ENCODE measurements at places on chromosomes 13 and 19.

DNA sequence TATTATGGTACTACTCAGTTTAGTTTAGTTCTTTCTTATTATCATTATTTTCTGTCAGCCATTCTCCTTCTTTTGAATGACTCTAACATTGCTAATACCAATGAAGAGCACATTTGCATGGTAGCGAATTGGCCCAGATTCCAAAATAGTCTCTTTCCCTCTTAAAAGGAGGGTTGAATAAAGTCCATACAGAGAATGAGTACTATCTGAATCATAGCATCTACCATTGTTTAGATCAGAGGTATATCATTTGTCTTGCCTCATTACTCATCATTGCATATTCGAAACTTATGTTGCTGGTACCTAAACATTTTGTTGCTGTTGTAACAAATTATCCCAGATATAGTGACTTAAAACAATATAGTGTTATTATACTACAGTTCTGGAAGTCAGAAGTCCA, 1235.3 kb upstream of the ATXN8OS start:
- no peak for DNase-seq
- H3K4me3 ChIP-seq, result no peak overlapping the region
- H3K4me1 ChIP-seq, result no peaks in the 10 kb centered on the region

- peaks cover 3% of the 10 kb centered on the region for H3K4me1 ChIP-seq
- DNase-seq, result peak; percentile 88
- peak within 1 kb of the TSS; percentile 79 for H3K4me3 ChIP-seq
- H3K27me3 ChIP-seq, result no peaks in the 10 kb centered on the region
- peak within 1 kb of the TSS; percentile 67 for H3K27ac ChIP-seq
Observed at GRCh38 chr19:47713046-47714021, at the start of gene EHD2. TSS of gene EHD2 (plus strand) at chr19:47713422. CDS start at chr19:47716613, 3,191 bp downstream.

- no peak for DNase-seq
- no peak overlapping the region for H3K4me3 ChIP-seq
- H3K36me3 ChIP-seq, result no peaks in the 10 kb centered on the region
- no peaks in the 10 kb centered on the region for H3K4me1 ChIP-seq
- no peak overlapping the region for H3K27ac ChIP-seq
Observed at GRCh38 chr13:67117010-67117550, 113.1 kb downstream of the PCDH9 start.

DNA sequence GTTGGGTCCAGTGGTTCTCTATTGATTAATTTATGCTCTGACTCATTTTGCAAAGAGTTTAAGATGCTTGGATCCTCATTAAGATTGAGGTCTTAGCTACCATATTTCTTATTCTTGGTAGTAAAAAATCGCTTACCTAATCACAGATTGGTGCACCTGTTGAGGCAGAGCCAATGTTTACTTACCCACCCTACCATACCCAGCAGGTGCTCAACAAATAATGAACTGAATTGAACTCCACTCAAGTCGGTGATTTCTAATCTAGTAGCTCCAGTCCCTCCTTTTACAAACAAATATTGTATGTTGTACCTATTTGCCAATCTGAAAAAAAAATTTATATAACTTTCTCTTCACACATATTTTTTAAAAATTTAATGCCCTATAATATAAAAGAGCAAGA, 361.0 kb downstream of the FGF14 start:
- H3K36me3 ChIP-seq, result no peaks in the 10 kb centered on the region
- H3K27ac ChIP-seq, result no peak overlapping the region
- peaks cover 18% of the 10 kb centered on the region for H3K4me1 ChIP-seq
- no peaks in the 10 kb centered on the region for H3K27me3 ChIP-seq
- DNase-seq, result no peak
- no peak overlapping the region for H3K4me3 ChIP-seq

DNA sequence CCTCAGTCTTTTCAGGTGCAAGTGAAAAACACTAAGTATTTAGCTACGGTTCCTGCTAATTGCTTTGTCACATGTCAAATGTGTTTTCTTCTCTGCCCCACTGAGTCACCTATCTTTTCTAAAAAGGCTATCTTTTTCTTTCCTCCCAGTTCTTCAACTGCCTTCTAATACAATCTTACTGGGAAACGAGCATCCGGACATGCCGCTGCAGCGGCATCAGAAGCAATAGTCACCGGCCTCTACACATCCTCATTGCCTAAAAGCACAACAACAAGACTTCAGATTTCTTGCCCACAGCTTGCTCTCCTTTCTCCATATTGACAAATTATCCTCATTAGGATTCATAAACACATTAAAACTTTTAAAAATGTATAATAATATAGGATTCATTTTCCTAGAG, 1.2 kb downstream of the PCDH9 start:
- H3K36me3 ChIP-seq, result no peaks in the 10 kb centered on the region
- H3K27ac ChIP-seq, result no peak overlapping the region
- H3K27me3 ChIP-seq, result no peaks in the 10 kb centered on the region
- DNase-seq, result no peak
- peak overlapping the region; percentile 73 for H3K4me3 ChIP-seq
- H3K4me1 ChIP-seq, result peaks cover 2% of the 10 kb centered on the region

DNA sequence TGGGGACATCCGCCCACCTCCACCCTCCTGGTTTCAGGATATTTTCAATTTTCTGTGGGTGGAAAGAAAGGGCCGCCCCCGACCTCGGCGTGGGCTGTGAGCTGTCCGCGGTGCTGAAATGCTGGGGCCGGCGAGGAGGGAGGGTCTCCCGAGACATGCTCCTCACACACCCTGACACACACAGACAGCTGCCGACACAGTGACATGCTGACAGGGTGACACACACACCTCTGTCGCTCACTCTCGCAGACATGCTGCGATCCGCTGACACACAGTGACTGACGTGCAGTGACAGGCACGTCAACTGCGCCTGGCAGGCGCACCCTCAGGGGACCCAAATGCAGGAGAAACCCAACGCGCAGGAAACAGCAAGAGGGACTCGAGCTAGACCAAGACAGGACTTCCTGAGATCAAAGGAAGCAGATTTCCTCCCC, 25.1 kb upstream of the MEIS3 start:
- H3K27ac ChIP-seq, result no peak overlapping the region
- DNase-seq, result no peak
- no peaks in the 10 kb centered on the region for H3K27me3 ChIP-seq
- H3K36me3 ChIP-seq, result no peaks in the 10 kb centered on the region

DNA sequence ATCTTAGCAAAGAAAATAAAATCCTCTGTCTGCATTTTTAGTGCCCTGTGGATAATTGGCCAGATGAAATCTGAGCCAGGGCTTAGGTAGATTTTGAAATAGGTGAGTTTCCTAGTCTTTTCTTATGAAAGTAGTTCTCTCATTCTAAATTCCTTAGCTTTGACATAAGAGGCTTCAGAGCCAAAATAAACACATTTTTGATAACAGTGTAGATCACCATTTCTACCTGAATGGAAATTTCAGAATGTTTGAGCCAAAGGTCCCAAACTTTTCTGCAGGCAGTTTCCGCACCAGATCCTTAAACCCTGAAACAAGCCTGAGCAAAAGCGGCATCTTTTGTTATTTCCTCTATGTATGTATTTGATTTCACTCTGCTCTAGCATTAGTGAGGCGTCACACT, 551.2 kb downstream of the EFNB2 start:
- H3K36me3 ChIP-seq, result no peaks in the 10 kb centered on the region
- H3K27me3 ChIP-seq, result no peaks in the 10 kb centered on the region
- no peak overlapping the region for H3K27ac ChIP-seq
- H3K4me1 ChIP-seq, result no peaks in the 10 kb centered on the region
- DNase-seq, result no peak
- H3K4me3 ChIP-seq, result no peak overlapping the region

GRCh38 chr13:100613031-100613430, 24.4 kb upstream of the GGACT start:
- no peak overlapping the region for H3K27ac ChIP-seq
- H3K4me3 ChIP-seq, result no peak overlapping the region
- H3K27me3 ChIP-seq, result no peaks in the 10 kb centered on the region
- no peak for DNase-seq
- H3K4me1 ChIP-seq, result no peaks in the 10 kb centered on the region

GRCh38 chr19:4061683-4062418, 4.8 kb downstream of the ZBTB7A start:
- no peaks in the 10 kb centered on the region for H3K27me3 ChIP-seq
- peaks cover 3% of the 10 kb centered on the region for H3K36me3 ChIP-seq
- no peak overlapping the region for H3K4me3 ChIP-seq
- H3K4me1 ChIP-seq, result peaks cover 6% of the 10 kb centered on the region

Data from SK-N-SH (cell line).